Activated CD4-positive, CD25-positive, alpha-beta regulatory T cell treated with anti-CD3 and anti-CD28 coated beads, Interleukin-2, amount 50 U/mL, for 72 hours (primary cell): ENCODE measurements at places on chromosomes 7 and 10.
A peak's percentile ranks its signal among the peaks of the same experiment; 100 is the strongest.

GRCh38 chr10:128779416-128779815 lies 653.2 kb upstream of the MKI67 start:
- no peak for DNase-seq

DNA sequence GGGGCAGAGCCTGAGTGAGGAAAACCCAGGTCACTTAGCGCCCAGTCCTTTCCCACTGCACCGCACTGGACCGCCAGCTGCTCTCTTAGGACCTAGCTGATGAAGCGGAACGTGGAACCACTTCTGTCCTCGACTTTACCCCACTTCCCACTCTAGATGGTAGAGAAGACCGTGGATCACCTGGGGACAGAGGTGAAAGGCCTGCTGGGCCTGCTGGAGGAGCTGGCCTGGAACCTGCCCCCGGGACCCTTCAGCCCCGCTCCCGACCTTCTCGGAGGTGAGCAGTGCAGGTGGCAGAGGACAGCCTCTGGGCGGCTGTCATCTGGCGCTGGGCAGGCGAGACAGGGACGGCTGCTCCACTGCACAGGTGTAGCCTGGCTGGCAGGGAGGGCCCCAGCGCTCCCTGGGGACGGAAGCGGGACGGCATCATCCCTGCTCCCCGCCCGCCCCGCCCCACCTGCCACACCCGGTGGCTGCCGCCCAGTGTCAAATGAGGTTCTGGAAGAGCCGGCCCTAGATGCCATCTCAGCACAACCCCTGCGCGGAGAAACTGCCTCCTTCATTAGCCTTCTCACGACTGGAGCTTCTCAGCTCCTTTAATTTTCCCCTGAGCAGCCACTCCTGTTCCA lies 11.7 kb downstream of the PLAC9 start:
- DNase-seq = peak; percentile 36

- DNase-seq = no peak
Observed at GRCh38 chr10:77422491-77423338, 214.9 kb downstream of the KCNMA1 start.

GRCh38 chr7:44348300-44348699 lies 22.9 kb upstream of the CAMK2B start:
- DNase-seq = no peak

GRCh38 chr7:40526951-40527715 lies 392.3 kb downstream of the SUGCT start:
- no peak for DNase-seq

GRCh38 chr7:2478800-2479199 lies 2.6 kb upstream of the GRIFIN start:
- no peak for DNase-seq

GRCh38 chr10:77188000-77188395 lies 449.6 kb downstream of the KCNMA1 start:
- DNase-seq = no peak
